ENCODE measurements at places on chromosomes 16 and 17. TPM values are rescaled to one million over a fixed set of nuclear protein-coding genes. Genes with fewer than 3 reads are reported as not detected.

Gene DPEP1
- not detected for total RNA-seq

Gene CCP110
- 28.7 TPM for total RNA-seq

Gene HIRIP3
- 39.5 TPM for total RNA-seq

Gene GINS2
- 74.1 TPM for total RNA-seq

Gene MYH10
- total RNA-seq = 20.1 TPM

Gene CDRT15L2
- not detected for total RNA-seq

Gene CLEC19A
- not detected for total RNA-seq

Gene CFAP97D1
- not detected for total RNA-seq

Gene KRT222
- 0.22 TPM for total RNA-seq

Gene LRRC59
- 112 TPM for total RNA-seq

Gene KRT20
- total RNA-seq = not detected

Gene SCNN1B
- not detected for total RNA-seq

Gene NXPH3
- total RNA-seq = 0.10 TPM
